ENCODE measurements at places on chromosomes 12 and 14. TPM values are rescaled to one million over a fixed set of nuclear protein-coding genes. Genes with fewer than 3 reads are reported as not detected.

GRCh38 chr12:87406926-87407325, 622.3 kb downstream of the C12orf50 start:
- no peak for DNase-seq

Gene BLTP3B
- 14.0 TPM for total RNA-seq

- peak; percentile 45 for DNase-seq
These were observed 40.8 kb downstream of the NINJ2 start for GRCh38 chr12:622416-622815.

- DNase-seq = peak; percentile 76
These were observed 147.8 kb upstream of the ATP2B1 start for GRCh38 chr12:89856431-89856830.

GRCh38 chr12:9928607-9929006, 3.6 kb downstream of the CLEC2A start:
- no peak for DNase-seq

- DNase-seq = no peak
These were observed 624.9 kb upstream of the FOXG1 start for GRCh38 chr14:28141662-28142061.

- peak; percentile 52 for DNase-seq
These were observed 24.0 kb downstream of the FKBP11 start for GRCh38 chr12:48901278-48901677.

DNA sequence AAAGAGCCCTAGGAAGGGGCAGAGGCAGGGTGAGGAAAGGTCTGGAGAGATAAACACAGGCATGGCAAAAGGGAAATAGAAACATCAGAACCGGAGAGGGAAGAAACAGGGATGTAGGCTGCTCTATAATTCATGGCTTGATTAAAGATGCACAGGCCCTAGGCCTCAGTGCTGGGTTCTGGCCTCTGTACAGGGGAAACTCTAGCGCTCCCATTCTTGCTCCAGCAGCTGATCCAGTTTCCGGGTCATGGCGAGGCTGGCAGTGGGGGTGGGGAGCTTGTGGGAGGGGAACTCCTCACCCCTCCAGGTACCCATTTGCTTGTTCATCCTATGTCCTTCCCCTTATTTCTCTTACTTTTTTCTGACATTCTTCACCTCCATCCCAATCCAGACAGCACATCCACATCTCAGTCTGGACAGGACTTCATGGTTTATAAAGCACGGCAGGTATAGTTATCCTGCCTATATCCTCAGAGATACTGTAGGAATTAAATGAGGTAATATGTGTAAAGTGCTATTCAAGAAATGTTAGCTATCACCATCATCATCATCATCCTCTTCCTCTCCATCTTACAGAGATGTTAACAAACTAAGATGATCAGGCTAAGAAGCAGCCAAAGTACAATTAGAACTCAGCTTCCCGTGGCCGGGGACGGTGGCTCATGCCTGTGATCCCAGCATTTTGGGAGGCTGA, 8.0 kb upstream of the GPR84 start:
- DNase-seq = no peak

- no peak for DNase-seq
These were observed 235.9 kb downstream of the CPNE8 start for GRCh38 chr12:38669530-38669929.

DNA sequence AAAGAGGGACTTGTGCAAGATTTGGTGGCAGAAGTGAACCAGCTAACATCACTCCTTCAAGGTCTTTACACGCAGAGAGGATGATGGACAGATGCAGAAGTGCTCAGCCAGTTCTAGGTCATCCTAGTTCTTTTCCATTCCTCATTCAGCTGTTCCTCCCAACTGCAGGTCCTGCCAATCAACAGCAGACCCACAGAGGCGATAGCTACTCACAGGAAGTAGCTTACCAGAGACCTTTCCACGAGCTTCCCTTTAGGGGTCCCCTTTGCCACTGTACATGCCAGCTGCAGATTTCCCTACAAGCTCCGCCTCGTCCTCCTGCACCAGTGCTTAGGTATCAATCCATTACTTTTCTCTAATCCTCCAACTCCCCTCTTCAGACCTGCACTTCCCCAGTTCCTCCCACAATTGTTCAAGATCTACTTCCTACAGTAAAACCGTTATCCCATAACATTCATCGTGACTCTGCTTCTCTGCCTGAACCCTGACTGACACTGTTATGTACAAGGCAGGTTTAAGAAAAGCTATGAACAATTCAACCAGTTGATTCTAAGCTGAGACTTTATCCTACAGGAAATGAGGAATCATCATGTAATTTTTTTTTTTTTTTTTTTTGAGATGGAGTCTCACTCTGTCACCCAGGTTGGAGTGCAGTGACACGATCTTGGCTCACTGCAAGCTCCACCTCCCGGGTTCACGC, 22.5 kb downstream of the RECQL start:
- no peak for DNase-seq

DNA sequence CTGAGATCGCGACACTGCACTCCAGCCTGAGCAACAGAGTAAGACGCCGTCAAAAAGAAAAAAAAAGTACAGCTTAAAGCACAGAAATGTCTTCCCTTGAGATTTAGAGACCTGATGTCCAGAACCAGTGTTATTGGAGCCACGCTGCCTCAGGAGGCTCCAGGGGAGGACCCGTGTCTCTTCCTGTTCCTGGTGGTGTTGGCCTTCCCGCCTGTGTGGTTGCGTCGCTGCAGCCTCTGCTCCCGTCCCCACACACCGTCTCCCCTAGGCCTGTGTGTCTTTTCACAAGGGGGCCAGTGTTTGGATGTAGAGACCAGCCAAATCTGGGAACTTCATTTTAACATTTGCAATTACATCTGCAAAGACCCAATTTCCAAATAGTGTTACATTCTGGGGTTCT, 8.6 kb upstream of the FBRSL1 start:
- no peak for DNase-seq

Gene MYF5
- not detected for total RNA-seq

Gene SLC6A15
- 22.9 TPM for total RNA-seq

Gene MIPOL1
- 16.6 TPM for total RNA-seq

DNA sequence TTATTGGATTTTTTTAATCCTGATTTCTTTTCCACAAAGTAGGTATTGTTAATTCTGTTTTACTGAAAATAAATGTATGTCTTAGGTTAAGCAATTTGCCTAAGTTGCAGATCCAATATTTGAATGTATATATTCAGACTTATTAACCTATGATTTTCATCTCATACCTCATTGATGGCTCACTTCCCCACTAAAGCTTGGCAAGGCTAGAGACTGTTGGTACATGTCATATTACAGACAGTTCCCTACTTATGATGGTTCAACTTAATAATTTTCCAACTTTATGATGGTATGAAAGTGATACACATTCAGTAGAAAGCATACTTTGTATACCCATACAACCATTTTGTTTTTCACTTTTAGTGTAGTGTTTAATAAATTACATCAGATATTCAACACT, 33.2 kb upstream of the KCNH3 start:
- DNase-seq = peak; percentile 82

Gene KRT3
- total RNA-seq = 0.13 TPM

Gene DPY19L2
- under 0.01 TPM for total RNA-seq

- no peak for DNase-seq
These were observed 26.3 kb downstream of the ZFP36L1 start for GRCh38 chr14:68766299-68767247.

GRCh38 chr12:124902916-124903315, 11.5 kb downstream of the UBC start:
- DNase-seq = no peak

- peak; percentile 78 for DNase-seq
These were observed 516.5 kb upstream of the MGAT4C start for GRCh38 chr12:86772696-86773095.

Gene KRT2
- total RNA-seq = not detected

Gene KRT81
- total RNA-seq = 0.13 TPM
